Activated CD8-positive, alpha-beta T cell treated with anti-CD3 and anti-CD28 coated beads for 36 hours (primary cell): ENCODE measurements at places on chromosomes 3 and 15.

GRCh38 chr3:72756900-72757299, 91.3 kb downstream of the SHQ1 start:
- peak; percentile 61 for DNase-seq

DNA sequence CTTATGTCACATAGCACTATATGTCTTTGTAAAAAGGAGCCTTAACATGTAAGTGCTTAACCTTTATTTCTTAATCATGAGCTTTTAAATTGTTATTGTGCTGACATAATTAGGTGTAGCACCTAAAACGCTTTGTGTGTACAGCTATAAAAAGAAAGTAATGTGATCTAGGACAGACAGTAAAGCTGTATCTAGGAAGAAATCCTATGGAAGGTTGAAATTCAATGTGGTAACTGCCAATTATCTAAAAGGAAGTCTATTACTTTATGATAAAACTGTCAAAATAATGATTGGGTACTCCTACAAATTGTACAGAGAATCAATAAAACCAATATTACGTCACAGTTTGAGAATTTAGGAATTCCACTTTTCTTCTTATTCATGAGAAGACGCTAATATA, 87.9 kb downstream of the CDIN1 start:
- no peak for DNase-seq

GRCh38 chr15:31434588-31435260, 108.1 kb downstream of the KLF13 start:
- DNase-seq, result peak; percentile 99

DNA sequence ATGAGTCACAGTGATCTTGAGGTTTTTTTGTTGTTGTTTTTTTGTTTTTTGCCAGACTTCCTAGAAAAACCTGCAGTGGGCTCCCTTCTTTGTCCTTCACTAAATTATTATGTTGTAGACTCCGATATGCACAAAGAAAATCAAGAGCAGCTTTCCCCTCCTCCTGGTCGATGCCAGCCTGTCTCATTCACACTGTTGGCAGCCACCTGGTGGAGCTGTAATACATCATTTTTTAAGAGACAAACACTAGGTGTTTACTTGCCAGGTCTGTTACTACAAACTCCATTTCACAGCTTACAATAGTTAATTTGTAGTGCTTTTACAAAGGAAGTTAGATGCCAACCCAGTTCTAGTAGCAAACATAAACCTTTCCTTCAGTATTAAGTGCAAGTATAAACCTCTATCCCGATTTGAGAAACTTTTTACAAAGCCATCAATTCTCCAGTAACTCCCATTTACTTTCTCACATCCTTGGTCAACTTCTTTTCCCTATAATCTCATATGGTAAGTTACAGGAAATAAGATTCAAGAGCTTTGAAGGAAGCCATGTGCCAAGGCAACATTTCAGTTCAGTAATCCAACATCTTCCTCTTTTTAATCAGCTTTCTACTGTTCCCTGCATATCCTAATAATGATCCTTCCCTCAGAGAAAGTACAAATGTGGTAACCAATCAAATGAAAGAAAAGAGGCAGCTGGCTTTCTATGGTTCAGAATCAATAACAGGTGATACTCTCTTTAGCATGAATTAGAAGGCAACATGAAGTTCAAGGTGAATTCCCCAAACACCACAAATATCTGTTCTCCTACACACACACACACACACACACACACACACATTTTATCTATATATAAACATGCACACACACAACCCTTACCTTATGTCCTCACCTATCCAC, 14.0 kb downstream of the AAGAB start:
- DNase-seq, result peak; percentile 35

- DNase-seq, result no peak
Measured at GRCh38 chr3:71956069-71956340, 171.1 kb upstream of the PROK2 start.

DNA sequence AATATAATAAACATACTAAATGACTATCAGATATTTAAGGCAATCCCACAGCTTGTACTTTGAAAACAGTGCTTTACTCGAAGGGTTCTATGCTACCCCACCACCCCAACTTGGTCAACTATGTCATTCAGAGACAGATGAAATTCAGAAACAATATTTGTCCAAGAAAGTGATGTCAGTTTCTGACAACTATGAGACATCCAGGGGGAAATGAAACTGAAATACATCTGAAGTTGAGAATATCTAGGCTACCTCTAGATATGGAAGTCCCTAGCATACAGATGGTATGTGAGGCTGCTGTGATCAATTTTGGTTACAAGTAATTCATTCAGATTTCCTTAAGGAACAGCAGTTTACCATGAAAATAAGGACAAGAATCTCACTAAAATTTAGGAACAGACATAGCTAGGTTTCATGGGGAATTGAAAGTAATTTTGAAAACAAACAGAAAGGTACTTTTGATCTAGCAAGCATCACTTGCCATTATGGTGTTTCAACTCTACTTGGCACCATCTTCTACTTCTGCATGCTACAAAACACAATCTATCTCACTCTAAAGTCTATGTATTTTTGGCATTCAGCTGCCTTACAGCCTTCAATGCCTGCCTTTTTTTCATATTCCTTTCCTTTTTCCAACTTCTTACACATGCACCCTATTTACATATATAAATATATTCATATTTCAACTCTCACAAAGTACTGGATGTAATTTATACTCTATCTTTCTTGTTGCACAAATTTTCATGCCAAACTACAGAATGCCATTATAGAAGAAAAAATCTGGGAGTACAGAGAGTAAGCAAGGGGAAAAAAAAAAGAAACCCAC, 21.7 kb downstream of the ATG3 start:
- DNase-seq, result no peak

- no peak for DNase-seq
Measured at GRCh38 chr3:152457500-152458375, 189.0 kb downstream of the MBNL1 start.
